ENCODE measurements at places on chromosomes 5 and 9.

DNA sequence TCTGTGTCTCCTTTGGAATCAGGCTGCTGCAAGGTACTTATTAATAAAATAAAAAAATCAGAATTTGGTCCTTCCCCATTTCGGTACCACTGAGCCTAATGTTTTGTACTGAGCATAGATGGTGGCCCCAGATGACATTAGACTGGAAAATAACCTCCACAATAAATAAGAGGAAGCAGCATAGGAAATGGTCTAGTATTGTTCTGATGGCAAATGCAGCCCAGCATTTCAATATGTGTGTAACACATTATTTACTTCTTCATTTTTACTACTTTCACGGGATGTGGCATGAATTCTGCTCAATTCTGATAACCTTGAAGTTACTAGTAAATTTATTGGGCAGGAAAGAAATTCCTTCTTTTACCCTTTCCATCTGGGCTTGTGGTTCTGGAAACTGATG, 295.6 kb downstream of the ADGRV1 start:
- DNase-seq: no peak

DNA sequence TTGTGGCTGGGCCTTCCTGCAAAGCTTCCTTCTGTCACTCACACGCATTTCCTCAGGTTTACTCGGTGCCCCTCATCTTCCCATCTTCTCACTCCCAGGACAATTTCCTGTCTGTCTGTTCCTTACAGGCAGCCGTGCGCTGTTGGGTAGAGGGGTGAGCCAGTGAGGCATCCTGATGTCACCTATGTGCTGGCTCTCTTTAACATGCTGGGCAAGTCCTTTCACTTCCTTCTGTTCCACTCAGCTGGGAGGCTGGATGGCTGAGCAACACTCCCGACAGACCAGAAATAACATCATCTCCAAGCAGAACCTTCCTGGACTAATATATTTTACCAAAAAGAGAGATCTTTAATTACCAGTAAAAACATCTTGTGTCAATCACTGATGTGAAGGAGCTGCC, 103.0 kb downstream of the HSD17B3 start:
- no peak for DNase-seq

GRCh38 chr5:94908889-94909480, 290.5 kb downstream of the SLF1 start:
- DNase-seq: peak; percentile 13

DNA sequence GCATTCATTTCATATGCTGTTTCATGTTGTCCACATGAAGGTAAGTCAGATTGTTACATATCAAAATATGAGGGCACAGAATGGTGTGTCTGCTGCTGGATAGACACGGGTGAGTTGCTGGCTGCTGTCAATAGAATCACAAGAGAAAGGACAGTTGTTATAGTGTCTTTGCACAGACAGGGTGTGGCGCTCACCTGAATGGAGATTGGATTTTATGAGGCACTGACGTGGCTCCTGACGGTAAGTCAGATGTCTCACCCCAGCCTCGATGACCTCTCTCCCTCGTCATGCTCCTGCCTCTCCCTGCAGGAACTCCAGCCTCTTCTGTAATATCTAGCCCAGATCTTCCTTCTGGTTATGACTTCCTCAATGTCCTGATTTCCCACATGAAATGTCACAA, 75.4 kb upstream of the SELENOP start:
- DNase-seq: no peak

DNA sequence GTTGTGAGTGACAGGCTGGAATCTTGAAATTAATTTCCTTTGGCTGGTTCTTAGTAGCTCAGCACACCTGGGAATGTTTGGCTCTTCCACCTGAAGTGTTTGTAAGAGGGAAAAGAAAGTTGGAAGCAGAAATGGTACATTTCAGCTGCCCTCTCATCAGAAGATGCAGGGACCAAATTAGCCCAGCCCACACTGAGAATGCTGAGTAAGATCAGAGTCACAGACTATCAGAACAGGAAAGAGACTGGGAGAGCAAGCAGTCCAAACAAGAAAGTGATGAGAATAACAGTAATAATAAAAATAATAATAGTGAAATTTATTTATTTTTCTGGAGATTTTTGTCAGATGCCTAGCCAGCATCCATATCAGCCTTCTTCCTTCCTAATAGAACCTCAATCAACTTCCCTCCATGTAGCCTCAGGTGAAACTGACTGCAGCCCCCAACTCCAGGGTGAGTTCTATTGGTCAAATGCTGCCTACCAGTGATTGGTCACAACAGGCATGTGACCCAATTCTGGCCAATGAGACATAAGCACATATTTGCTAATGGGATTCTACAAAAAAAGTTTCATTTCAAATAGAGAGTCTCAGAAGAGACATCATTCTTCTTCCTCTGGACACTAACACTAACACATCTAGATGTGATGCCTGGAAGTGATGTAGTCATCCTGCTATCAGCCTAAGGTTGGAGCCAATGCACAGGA, 31.2 kb upstream of the ADRA1B start:
- DNase-seq: no peak

DNA sequence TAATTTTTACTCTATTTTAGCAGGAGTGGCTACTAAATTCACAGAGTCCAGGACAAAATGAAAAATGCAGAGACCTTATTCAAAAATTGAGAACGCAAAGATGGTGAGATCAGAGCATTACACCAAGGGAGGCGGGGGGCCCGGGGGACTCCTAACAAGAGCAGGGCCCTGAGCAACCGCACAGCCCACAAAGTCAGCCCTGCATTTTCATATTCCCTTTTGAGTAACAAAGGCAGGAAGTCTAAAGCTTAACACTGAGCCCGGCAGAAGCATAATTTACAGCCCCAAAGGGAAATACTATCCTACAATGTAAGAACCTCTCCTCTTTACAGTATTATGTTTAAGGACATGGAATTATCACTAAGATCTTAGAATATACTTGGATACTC, 69.4 kb downstream of the TLE1 start:
- DNase-seq: no peak

DNA sequence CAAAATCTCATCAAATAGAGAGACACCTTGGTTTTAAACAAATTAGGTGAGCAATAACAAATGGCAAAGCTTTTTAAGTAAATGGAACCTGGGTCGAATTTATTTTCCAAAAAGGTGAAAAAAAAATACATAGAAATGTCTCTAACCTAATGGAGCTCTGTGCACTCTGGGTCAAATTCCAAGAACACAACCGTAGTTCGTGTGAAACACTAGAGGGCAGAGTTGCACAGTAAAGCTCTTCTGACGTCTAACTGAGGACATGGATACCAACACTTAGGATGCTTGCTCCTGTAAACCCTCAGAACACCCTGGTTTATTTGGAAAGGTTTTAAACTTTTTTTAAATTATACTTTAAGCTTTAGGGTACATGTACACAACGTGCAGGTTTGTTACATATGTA, 18.9 kb downstream of the MARCHF11 start:
- DNase-seq: no peak

DNA sequence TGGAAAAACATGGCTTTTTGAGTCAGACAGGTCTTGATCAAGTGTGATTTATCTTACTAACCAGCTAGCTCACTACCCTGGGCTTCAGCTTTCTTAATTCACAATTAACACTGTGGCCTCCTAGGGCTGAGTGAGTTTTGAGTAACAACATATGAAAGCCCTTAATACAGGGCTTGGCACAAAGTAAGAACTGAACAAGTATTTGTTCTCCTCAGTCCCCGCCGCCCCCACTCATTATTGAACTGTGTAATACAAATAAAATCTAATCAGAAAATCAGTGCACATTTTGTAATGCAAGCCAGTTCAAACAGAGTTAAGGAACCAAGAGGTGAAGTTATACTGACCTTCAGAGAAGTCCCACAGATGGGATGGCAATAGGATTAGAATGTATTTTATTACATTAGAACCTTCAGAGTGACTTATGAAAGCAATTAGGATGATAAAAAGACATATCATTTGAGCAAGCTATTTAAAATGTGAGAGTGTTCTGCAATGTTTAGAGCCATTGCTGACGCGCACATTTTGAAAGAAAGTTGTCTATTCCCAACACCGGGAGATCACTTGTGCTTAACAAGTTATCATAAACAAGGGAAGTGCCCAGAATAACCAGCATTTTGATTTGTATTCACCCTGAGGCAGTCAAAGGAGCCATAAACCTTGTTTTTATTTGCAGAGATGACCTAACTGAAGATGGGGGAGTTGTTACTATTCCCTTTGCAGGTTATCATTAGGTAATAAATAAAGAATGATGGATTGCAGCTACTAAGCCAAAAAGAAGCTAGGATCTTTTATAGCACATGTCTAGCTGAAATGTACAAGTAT, 19.4 kb downstream of the ADAMTS16 start:
- DNase-seq: no peak

GRCh38 chr9:21770871-21771560, 31.4 kb upstream of the MTAP start:
- no peak for DNase-seq

Data from 8988T (cell line).